Fibroblast of the aortic adventitia (primary cell): ENCODE measurements at places on chromosomes 2 and 18.

GRCh38 chr2:217065695-217066405 is 206.0 kb upstream of the TNP1 start:
- DNase-seq = peak; percentile 92

GRCh38 chr2:156436497-156437085 is 412 bp downstream of the GPD2 start:
- DNase-seq = peak; percentile 39

GRCh38 chr18:36287653-36288052 is 9.9 kb upstream of the FHOD3 start:
- no peak for DNase-seq

- DNase-seq = peak; percentile 43
Observed at GRCh38 chr2:156320486-156321098, 11.9 kb downstream of the NR4A2 start.

GRCh38 chr18:48531908-48532307 is 6.9 kb upstream of the CTIF start:
- DNase-seq = no peak

- no peak for DNase-seq
Observed at GRCh38 chr2:129709001-129709955, 270.2 kb upstream of the RAB6C start.

- no peak for DNase-seq
Observed at GRCh38 chr2:233063976-233064411, 3.9 kb downstream of the INPP5D start.

DNA sequence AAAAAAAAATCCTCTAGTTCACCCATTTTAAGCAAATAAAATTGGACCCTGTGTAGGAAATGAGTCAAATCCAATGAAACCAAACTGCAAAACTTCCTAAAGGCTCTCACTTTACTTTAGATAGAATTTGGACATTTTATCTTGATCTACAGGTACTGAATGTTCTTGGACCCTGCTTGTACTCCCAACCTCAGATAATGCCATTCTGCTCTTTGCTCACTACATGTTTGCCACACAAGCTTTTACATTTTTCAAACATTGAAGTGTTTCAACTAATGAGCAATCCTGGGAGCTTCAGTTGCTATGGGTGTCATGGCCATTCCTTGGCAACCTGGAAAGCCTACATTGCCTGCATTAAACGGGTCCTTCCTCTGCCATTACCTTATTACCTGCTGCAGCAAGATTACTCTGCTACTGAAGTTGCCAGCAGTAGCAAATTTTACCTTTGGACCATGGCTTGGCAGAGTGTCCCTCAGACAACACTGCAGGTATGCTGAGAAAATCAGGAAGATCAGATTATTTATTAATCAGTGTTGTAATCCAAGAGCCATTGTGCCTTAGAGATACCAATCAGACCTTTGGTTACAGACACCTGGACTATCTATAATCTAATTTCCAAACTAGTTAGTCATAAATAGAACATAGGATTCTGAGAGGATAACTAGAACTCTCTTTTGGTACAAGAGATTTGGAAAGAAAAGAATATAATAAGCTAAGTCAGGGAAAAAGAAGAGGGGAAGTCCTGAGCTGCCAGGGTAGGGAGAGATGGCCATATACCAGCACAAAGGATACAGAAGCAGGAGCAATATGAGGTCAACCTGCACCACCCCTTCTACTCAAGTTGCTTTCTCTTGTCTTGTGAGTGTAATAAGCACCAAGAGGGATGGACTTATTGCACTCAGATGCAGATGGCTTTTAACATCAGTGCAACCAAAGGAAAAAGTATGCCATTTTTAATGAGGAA is 293.3 kb upstream of the TFPI start:
- no peak for DNase-seq

DNA sequence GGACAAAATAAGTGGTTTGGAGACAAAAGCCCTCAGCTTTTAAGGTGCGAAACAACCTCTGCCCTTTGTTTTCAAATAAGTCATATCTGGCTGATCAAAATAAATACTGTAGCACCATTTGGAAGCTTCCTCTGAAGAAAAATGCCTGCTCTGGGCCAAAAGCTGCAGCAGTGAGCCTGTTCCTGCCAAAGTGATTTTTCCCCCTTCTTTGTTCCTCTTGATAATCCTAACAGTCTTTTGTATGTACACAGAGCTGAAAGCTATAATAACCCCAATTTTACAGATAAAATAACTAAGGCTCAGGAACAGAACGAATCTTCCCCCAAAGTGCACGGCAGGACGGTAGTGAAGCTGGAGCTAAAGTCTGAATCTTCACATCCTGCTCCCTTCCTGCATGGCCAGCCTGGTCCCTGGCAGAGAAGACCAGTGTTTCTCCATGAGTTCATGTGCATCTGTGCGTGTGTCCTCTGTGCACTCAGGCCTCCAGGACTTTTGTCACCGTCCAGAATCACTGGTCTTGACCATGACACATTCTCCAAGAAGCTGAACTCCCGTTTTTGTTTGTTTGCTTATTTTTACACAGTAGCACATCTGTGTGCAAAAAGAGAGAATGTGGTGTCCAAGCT is 2114.1 kb upstream of the PIK3C3 start:
- no peak for DNase-seq
